ENCODE measurements at places on chromosomes 11 and 22.

- no peak for DNase-seq
Measured at GRCh38 chr11:61775606-61776554, 16.5 kb downstream of the TMEM258 start.

- DNase-seq, result peak; percentile 82
Measured at GRCh38 chr11:115144914-115145313, 359.3 kb downstream of the CADM1 start.

GRCh38 chr11:116472651-116473050, 300.1 kb downstream of the BUD13 start:
- no peak for DNase-seq

DNA sequence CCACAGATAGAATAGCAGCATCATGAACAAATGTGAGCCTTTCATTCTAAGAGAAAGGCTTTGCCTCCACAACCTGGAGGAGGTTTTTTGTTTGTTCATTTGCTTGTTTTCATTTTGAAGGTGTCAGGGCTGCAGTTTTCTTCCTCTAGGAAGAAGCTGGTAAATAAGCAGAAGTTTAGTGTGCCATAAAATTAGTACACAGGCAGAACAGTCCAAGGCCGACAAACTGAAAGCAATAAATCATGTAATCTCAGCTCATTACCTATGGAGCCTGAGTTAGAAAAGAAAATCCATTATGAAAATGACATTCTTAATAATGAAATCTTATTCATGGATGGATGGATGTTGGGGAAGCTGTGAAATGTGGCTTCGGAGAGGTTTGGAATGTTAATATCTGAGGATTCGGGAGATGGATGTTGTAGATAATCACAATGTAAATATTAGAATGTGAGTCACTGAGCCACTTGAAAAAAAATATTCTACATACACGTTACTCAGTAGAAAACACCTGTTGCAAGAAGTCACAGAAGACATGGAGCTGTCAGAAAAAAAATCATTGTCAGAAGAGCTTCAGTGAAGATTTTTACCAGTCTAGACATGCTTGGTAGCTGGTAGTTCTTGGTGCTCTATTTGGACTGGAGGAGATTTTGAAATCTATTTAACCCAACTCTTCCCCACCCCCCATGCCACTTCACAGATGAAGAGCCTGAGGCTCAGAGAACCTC, 15.0 kb upstream of the ZDHHC13 start:
- DNase-seq, result no peak

- DNase-seq, result no peak
Measured at GRCh38 chr22:49232319-49233067, 595.2 kb downstream of the BRD1 start.

DNA sequence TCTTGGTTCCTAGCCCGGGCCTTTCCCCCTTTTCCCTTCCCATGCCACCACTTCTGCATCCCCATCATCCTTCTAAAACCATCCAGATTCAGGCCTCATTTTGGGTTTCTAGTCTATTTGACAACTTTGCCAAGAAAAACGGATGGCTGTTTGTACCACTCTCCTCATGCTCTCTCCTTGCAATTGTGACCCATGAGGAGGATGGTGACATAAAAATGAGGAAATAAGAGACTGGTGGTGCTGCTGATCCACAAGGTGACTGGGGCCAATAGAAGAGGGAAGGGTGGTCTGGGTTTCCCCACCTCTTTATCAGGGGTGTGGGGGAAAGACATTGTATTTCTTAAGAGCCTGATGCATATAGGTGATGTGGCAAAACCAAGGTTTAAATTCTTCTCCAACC, 1.0 kb downstream of the MS4A4A start:
- DNase-seq, result no peak

DNA sequence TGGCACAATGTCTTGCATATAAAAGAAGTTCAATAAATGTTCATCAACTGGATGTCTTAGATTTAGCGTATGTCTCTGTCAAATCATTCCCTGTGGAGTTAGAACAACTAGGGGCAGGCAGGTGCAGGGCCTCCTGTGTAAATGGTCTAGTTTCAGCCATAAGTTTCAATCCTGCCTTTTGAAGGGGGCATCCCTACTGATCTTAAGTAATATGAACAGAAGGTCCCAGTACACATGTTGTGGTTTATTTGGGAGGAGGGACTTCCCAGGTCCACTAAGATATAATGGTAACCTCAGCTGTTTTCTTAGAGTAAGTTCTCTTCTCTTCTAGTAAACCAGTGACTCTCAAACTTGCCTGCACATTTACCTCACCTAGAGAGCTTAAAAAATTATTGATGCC, 19.8 kb downstream of the TTC12 start:
- no peak for DNase-seq

GRCh38 chr22:43911351-43911750, 12.3 kb upstream of the PNPLA3 start:
- no peak for DNase-seq

GRCh38 chr22:36052505-36052941, 23.9 kb upstream of the RBFOX2 start:
- no peak for DNase-seq

GRCh38 chr11:133942577-133942976, 14.2 kb downstream of the IGSF9B start:
- peak; percentile 55 for DNase-seq

- DNase-seq, result no peak
Measured at GRCh38 chr11:124160986-124161385, 22.2 kb upstream of the OR10D3 start.

- DNase-seq, result no peak
Measured at GRCh38 chr11:620935-621814, 3.6 kb downstream of the CDHR5 start.

GRCh38 chr11:121763526-121763925, 310.8 kb upstream of the SORL1-AS1 start:
- no peak for DNase-seq

GRCh38 chr11:107750313-107750712, 38.5 kb upstream of the SLN start:
- no peak for DNase-seq

- peak; percentile 20 for DNase-seq
Measured at GRCh38 chr11:59668188-59668949, 468 bp downstream of the PATL1 start.

DNA sequence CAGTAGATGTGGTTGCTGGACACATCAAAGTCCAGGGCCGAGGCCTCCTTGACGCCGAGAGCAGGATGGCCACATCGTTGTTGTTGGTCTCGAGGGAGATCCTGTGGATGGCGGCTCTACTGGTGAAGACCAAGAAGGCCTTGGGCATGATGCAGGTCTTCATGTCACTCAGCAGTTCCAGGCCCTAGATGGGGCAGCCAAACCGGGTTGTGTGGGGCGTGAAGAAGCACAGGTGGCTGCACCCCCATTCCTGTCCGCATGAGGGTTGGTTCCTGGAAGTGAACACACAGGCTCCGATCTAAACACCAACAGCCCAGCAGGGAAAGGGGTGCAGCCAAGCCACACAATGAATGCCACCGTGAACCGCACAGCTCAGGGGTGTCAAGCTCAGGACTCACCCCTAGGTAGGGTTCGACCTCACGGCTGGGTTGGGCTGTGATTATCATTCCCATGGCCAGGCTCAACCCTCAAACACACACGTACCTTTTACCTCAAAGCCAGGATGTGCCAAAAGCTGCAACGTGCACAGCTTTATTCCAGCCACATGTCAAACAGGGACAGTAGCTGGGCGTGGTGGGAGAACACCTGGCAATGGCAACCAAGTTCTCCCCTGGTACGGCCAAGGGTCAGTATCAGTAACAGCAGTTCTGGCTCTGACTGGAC, 132.3 kb downstream of the CRYBB2 start:
- no peak for DNase-seq

- no peak for DNase-seq
Measured at GRCh38 chr22:39135092-39135896, 17.2 kb downstream of the CBX7 start.

- peak; percentile 99 for DNase-seq
Measured at GRCh38 chr11:27362749-27363575, at the start of gene CCDC34. Gene CCDC34, minus strand, starts transcription at chr11:27363215. Its CDS starts 21 bp downstream, at chr11:27363194.

DNA sequence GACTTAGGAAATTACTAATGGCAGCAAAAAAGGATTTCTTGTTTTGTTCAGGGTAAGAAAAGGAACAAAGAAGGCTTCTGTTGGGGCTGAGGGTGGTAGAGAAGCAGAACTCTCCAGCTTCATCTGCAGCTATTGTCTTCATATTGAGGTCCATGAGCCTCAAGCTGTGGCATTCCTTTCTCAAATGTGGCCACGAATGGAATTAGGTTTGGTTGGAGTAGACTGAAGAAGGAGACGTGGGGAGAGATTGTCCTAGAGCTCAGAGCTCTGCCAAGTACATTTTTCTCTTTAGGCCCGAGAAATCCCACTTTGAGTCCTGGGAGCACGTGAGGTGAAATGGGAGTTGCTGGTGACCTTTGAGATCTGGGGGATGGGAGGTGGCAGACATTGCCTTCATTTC, 25.8 kb upstream of the MYOD1 start:
- DNase-seq, result no peak

- no peak for DNase-seq
Measured at GRCh38 chr22:48802576-48802975, 1025.1 kb downstream of the BRD1 start.
